Lower leg skin (tissue), 4 donors: ENCODE measurements at places on chromosomes 16 and 17. TPM values are rescaled to one million over a fixed set of nuclear protein-coding genes. Genes with fewer than 3 reads are reported as not detected.

The BICDL2 gene
- total RNA-seq: 87.2 TPM

The PPL gene
- 497 TPM for total RNA-seq

The PYDC1 gene
- 17.5 TPM for total RNA-seq

The CCL7 gene
- total RNA-seq: not detected

The PLD2 gene
- total RNA-seq: 78.8 TPM

The CRHR1 gene
- total RNA-seq: 0.25 TPM

The CD300A gene
- 5.5 TPM for total RNA-seq

The SPIRE2 gene
- total RNA-seq: 5.9 TPM

The TNRC6A gene
- total RNA-seq: 31.8 TPM

The NPIPB9 gene
- total RNA-seq: 3.0 TPM

The HAGHL gene
- total RNA-seq: 5.9 TPM

The KRT24 gene
- total RNA-seq: not detected

The MYO1C gene
- total RNA-seq: 95.9 TPM

The PIGS gene
- 57.6 TPM for total RNA-seq

The CD300LG gene
- 6.2 TPM for total RNA-seq

The ASGR1 gene
- total RNA-seq: 2.0 TPM

The CACNG5 gene
- not detected for total RNA-seq
